ENCODE measurements at places on chromosomes 3 and 15.

DNA sequence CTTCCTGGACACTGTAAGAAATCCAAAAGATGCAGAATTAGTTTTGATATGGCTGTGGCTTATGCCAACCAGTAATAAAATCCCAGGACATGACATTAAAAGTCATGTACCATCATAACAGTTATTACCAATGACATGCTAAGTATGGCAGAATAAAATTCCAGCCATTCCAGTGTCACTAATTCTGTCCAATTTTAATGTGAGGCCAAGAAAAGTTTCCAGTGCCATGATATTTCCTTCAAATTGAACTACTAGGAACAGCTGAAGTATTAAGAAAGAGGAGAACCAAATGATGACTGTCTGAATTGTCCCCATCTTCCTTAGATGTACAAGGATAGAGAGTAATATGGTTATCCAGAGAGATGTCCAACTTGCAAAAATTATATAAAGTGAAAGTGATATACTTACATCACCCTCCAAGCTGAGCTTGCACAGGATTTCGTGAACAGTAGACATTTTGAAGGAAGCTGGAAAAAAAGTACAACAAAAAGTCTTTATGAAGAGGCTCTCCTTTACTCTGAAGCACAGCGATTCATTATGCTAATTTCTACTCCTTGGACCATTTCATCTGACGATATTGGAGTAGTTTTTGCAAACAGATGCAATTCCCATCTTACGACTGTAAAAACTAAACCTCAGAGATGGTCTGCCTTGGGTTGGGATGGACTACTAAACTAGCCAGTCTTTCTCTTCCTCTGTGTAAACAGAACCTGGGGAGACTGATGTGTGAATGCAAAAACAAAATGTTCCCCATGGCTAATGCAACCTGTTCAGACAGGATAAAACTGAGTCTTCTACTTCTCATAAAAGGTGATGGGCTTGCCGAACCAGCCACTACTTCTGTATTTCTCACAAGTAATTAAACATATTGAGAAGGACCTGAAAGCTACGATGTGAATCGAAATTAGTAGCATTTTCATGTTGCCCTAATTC is 11.9 kb downstream of the ANXA2 start:
- no peak for ATAC-seq

- ATAC-seq: no peak
These were observed 643.2 kb downstream of the SQOR start for GRCh38 chr15:46278062-46278461.

- no peak for ATAC-seq
These were observed 3.5 kb upstream of the PAK6 start for GRCh38 chr15:40235201-40235885.

DNA sequence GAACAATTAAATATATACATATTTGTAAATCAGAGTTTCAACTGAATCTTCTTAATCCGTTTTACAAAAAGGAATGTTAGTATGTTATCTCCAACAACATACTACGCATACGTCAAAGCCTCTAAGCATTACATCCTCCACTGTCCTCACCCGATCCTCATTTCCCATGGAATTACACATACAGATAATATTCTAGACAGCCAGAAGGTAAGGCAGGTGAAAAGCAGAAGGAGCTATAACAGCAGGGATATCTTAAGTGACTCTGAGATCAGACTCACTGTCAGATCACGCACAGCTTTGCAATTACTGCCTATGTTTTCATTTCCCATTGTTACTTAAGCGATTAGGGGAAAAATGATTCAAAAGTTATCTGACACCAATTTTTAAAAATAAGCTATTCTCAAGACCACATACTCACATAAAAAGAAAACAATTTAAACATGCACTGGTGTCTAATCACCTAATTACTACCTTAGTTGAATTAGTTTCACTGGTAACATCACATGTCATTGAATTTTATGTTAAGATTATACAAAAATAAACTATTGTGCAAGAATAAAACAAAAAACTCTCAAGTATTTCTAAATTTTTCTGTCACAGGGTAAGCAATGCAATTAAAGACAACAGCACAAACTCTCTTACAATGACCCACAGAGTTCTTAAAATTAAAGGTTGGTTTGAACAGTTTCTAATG is 92.8 kb downstream of the TBL1XR1 start:
- no peak for ATAC-seq

DNA sequence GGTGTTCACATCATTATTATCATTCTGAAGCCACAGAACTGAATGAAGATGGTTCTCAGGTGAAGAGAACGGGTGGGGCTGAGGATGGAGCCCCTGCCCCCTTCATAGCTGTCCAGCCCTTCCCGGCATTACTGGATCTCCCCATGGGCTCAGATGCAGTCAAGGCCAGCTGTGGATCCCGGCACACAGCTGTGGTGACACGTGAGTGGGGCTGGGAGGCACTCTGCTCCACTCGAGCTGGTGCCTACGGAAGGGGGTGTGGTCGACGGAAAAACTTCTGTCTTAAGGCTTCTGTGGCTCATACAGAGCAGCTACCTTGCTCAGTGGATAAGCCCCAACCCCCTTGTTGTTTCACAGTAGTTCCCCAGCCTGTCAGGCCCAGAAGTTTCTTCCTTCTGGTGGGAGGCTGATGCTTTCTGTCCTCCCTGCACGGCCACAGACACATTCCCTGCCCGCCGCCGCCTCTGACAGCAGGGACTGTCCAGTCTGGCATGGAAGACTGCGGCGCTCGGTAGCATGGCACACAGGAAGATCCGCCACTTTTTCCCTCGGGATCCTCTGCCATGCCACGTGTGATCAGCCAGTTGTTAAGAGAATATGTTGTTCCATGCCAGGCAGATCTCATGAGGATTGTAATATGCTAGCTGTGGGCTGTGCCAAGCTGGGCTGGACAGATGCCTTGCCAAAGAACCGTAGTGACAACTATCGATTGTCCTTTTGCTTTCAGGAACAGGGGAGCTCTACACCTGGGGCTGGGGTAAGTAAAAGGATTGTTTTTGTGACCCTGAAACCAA is 5.8 kb downstream of the RCCD1 start:
- ATAC-seq: no peak

GRCh38 chr3:66378256-66378655 is 122.6 kb downstream of the LRIG1 start:
- ATAC-seq: peak; percentile 61

- peak; percentile 20 for ATAC-seq
These were observed 4.8 kb upstream of the MECOM start for GRCh38 chr3:169668072-169668956.

- ATAC-seq: no peak
These were observed 49.2 kb upstream of the RYK start for GRCh38 chr3:134299888-134300206.

DNA sequence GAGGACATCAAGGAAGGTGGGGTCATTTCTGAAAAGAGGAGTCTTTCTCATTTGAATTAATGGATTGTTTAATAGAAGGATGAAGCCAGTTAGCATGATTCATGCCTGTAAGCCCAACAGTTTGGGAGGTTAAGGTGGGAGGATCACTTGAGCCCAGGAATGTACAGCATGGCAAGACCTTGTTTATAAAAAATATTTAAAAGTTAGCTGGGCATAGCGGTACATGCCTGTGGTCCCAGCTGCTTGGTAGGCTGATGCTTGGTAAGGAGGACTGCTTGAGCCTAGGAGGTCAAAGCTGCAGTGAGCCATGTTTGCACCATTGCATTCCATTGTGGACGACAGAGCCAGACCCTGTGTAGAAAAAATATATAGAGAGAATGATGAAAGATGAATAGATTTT is 165.5 kb downstream of the ALCAM start:
- ATAC-seq: no peak

GRCh38 chr15:80437334-80437891 is 33.2 kb downstream of the ARNT2 start:
- ATAC-seq: no peak

- no peak for ATAC-seq
These were observed 19.7 kb downstream of the PTPRG start for GRCh38 chr3:61580982-61581643.

DNA sequence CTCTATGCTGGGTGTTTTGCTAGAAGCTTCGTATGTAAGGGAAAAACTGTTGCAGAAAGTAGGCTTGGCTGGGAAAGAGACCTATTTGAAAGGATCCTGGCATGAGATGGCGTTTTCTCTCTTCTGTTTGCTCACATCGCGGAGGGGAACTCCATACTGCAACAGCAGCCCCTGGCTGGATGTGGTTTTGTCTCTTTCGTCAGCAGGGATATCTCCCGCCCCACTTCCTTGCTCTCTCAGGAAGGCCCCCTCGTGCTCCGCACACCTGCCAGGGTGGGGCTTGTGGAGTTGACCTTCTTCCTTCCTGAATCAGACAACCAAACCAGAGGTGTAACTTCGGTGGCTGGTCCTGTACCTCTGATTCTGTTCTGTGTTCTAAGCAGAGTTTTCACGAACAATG is 26.4 kb upstream of the MYZAP start:
- ATAC-seq: no peak
